ENCODE measurements at places on chromosomes 1 and 21.

DNA sequence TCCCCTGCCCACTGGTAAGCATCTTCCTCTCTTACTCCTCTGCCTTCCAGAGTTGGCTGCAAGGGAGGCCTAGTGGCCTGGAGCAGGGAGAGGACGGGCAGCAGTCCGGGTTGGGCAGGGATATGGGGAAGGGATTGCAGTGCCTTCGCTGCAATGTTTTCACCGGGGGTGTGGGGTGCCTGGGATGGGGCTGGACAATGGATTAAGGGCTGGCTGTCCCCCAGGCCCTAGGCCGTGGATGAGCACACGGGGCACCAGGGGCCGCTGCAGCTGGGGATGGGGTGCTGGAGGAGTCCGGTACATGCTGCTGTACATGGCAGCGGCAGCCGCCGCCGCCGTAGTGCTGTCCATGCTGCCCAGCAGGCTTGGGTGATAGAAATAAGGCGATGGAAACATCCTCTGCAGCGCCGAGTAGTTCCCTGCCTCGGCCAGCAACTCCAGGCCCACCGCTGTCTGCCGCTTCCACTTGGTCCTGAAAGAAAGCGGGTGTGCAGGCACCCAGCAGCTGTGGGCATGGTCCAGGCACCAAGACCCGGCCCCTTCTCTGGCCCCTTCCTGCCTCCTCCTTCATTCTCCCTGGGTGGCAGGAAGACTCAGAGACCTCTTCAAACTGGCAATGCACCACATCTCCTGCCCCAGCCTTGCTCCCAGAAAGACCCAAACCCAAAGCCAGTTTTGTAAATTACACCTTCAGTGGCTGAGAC lies 4.8 kb downstream of the BARHL2 start:
- DNase-seq, result no peak

- no peak for DNase-seq
These were observed 64.8 kb downstream of the RAP1GAP start for GRCh38 chr1:21604208-21604957.

DNA sequence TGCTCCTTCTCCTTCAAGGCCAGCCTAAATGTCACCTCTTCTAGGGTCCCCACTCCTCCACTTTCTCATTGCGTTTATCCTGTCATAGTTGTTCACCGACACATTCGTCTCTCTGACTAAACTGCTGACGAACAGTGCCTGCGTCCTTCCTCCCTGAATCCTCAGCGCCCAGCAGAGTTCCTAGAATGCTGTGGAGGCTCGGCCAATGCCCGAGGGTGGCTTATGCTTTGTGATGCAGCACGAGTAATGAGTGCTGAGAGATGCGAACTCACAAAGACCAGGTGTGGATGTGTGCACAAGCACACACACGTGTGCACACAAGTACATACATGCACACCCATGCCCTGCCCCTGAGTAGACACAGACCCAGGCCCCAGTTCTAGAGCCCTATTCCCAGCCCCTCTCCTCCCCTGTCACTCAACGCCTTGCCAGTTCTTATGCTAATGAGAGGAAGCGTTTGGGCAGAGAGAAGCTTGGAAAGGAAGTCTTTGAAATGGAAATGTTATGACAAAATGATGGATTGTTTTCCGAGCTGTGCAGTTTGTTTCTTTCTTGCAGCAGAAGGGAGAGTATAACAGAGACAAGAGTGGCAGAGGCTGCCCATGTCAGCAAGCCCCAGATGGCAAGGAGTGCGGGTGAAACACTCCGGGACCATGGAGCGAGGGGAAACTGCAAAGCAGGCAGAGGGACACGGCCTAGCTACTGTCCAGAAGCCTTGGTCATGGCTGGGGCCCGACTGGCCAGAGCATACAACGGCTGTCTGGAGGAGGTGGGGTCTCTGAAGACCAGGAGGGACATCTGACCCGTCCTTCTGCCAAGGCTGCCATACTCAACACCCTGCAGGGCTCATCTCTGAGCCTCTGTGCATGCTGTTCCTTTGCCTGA lies 24.2 kb downstream of the KCNA10 start:
- DNase-seq, result no peak

DNA sequence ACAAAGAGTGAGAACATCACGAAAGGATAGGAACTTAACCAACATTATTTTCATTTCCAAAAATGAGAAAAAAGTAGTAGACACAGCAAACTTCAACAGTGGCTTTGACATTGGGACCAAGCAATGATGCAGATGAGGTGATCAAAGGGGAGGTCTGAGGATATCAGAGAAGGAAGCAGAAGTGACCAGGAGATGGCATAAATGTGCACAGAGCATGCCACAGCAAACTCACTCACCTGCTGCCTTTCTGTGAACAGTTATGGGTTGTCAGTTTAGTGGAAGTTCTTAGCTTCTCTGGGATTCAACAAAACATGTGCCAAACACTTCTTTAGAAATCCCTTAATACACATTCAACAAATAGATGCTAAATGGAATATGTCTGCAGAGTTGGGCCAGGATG lies 290.1 kb downstream of the PLPP3 start:
- no peak for DNase-seq

GRCh38 chr21:33884376-33885171 lies 31.0 kb downstream of the ATP5PO start:
- DNase-seq, result no peak

GRCh38 chr1:117427297-117427696 lies 60.0 kb downstream of the MAN1A2 start:
- no peak for DNase-seq

GRCh38 chr1:99439433-99440075 lies 175.3 kb downstream of the PLPPR4 start:
- no peak for DNase-seq

DNA sequence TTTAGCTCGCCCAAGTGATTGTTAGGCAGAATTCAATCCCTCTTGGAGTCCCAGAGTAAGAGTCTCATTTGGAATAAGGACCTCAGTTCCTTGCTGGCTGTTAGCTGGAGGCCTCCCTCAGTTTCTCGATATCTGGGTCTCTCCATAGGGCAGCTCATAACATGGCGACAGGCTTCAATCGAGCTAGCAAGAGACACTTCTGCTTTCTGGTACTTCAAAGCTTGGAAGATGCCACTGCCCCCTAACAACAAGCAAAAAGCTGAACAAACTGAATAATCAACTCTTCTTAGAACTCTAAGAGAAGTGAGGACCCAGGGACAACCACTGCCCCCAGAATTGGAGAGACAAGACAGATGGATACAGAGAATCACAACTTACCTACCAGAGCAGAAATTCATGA lies 86.2 kb downstream of the TEX35 start:
- DNase-seq, result no peak
